Activated naive CD4-positive, alpha-beta T cell (primary cell): ENCODE measurements at places on chromosomes 3 and 15.

GRCh38 chr15:42843699-42844098 lies 76.9 kb downstream of the TTBK2 start:
- DNase-seq: no peak

- DNase-seq: no peak
Measured at GRCh38 chr15:53446376-53446775, 313.1 kb downstream of the WDR72 start.

DNA sequence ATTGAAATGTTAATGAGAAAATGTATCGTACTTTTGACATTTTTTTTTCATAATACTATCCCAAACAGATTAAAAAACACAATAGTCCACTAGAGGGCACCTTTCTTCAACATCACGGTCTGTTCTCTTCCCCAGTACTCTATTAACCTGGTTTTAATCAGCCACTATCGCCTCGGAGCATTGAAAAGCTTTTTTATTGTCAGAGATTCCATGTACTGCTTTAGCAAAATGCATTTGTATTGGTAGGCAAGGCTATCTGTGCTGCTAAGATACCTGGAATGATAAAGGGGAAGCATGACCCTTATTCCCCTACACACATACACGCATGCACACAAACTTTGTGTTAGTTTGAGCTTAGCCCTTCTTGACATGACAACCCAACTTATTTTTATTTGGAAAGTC lies 160.1 kb upstream of the IL12A start:
- no peak for DNase-seq

DNA sequence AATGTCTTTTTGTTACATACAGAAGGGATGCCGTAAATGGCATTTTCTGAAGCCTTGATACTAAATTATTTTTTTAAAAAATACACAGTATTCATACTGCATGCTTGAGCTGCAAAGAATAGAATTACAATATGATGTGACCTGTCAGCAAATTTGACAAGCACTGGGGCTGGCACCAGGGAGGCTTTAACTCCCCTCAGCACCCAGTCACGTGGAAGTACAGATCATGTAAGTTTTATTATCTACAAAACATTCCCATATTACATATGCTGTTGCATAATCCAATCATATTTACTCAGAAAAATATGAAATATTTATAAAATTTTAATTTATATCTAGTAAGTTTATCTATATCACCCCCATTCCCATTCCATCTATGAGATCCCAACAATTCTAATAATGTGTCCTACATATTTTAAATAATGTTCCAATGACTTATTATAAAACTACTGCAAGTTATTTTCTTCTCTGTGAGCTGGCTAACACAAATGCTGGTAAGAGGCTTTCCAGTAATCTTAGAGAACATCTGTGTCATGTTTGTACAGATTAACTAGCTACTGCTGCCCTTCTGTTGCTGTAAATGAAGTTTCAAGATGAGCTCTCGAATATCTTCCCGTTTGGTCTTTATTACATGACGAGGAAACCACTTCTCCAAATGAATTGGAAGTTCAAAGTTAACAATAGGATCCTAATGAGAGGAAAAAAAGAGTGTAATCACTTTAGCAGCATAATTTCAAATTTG lies 5.2 kb upstream of the IMPG2 start:
- no peak for DNase-seq

GRCh38 chr3:65481085-65481484 lies 557.6 kb downstream of the MAGI1 start:
- no peak for DNase-seq

DNA sequence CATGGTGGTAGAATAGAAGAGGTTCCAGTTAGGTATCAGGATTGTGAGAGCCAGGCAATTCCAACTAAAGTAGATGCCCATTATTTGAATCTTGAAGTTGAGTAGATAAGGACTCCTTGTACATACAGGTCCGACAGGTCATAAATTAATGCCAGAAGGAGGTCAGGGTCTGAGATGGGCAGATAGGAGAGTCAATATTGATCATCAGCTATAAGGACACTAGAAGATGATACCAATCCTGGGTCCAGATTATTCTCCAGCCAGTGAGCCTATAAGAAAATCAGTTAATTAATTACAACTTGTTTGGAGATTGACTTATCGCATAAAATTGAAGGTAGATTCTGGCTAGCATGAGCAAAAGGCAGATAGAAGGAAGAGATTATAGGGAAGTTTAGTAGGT lies 378.4 kb upstream of the NAALADL2 start:
- no peak for DNase-seq

- no peak for DNase-seq
Measured at GRCh38 chr3:15243822-15244482, 37.9 kb downstream of the CAPN7 start.
